ENCODE measurements at places on chromosomes 16 and 17.

DNA sequence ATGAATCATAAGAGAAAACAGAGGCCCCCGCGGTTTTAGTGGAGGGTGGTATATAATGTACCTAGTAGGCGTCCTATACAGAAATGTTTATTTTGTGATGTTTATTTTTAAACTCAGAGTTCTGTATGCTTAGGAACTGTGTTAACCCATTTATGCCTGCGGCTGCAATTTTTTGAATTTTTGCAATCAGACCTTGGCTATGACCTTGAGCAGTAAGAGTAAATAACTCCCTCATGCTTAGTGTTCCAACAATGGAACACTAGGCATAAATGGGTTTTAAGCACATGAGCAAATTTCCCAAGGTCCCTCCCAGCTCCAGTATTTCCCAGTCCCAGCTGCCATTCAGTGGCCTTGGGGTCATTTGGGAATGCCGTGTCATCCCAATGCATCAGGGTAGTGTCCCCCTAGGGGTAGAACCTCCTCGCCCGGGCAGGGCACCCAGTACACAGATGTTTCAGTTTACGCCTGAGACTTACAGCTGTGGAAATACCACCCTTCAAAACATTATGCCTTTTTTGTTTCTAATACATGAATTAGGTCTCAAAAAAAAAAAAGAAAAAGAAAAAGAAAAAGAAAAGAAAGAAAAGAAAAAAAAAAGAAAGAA lies 605.8 kb upstream of the CDH11 start:
- peaks cover 17% of the 10 kb centered on the region for H3K4me1 ChIP-seq
- H3K27me3 ChIP-seq: peaks cover 16% of the 10 kb centered on the region
- no peak overlapping the region for H3K4me3 ChIP-seq
- peak overlapping the region; percentile 59 for H3K27ac ChIP-seq

GRCh38 chr16:26665166-26665939 lies 401.4 kb upstream of the C16orf82 start:
- no peak for DNase-seq
- no peak overlapping the region for H3K27ac ChIP-seq
- H3K4me1 ChIP-seq: peaks cover 21% of the 10 kb centered on the region
- no peaks in the 10 kb centered on the region for H3K36me3 ChIP-seq

DNA sequence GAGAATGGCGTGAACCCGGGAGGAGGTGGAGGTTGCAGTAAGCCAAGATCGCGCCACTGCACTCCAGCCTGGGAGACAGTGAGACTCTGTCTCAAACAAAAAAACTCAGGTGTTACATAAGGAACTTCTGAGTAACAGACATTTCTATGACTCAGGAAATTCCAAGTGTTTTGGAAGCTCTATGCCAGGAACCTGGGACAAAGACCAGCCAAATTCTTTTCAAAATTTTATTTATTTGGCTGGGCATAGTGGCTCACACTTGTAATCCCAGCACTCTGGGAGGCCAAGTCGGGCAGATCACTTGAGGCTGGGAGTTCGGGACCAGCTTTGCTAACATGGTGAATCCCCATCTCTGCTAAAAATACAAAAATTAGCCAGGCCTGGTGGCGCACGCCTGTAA lies 5.2 kb upstream of the SH2B1 start:
- DNase-seq: no peak
- H3K27me3 ChIP-seq: no peaks in the 10 kb centered on the region
- H3K27ac ChIP-seq: no peak overlapping the region
- no peak overlapping the region for H3K4me3 ChIP-seq
- no peaks in the 10 kb centered on the region for H3K36me3 ChIP-seq

DNA sequence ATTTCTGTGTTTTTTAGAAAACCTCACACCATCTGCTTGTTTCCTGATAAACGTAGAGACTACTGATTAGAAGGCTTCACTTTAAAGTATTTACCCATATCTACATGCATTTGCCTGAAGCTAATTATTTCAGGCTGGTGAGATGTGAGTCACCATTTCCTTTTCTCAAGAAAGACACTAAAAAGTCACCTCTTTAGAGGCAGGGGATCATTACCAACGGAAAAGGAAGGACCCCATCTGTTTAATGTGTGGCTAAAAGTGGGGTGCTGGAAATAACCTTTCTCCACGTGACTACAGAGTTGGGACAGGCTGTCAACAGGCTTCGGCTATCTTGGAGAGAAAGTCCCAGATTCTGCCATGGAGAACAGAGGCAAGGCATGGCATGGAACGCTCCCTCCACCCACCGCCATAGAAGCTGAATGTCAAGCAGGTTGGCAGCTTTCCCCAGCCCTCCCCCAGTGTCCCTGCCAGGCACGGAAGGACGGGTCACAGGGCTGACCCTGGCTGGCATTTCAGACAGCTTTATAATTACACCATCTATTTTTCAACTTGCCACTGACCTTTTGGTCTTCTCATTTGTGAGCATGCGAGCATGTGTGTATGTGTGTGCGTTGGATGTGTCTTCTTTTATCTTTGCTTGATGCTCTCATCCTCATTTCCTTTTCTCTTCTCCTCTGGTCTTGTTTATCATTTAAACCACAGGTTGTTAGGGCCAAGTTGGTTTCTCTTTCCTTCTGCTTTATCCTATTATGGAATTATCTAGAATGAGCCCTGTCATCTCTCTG lies 157.0 kb downstream of the CPPED1 start:
- H3K27me3 ChIP-seq: peaks cover 12% of the 10 kb centered on the region
- DNase-seq: no peak
- H3K4me3 ChIP-seq: no peak overlapping the region
- no peaks in the 10 kb centered on the region for H3K4me1 ChIP-seq
- H3K36me3 ChIP-seq: no peaks in the 10 kb centered on the region

DNA sequence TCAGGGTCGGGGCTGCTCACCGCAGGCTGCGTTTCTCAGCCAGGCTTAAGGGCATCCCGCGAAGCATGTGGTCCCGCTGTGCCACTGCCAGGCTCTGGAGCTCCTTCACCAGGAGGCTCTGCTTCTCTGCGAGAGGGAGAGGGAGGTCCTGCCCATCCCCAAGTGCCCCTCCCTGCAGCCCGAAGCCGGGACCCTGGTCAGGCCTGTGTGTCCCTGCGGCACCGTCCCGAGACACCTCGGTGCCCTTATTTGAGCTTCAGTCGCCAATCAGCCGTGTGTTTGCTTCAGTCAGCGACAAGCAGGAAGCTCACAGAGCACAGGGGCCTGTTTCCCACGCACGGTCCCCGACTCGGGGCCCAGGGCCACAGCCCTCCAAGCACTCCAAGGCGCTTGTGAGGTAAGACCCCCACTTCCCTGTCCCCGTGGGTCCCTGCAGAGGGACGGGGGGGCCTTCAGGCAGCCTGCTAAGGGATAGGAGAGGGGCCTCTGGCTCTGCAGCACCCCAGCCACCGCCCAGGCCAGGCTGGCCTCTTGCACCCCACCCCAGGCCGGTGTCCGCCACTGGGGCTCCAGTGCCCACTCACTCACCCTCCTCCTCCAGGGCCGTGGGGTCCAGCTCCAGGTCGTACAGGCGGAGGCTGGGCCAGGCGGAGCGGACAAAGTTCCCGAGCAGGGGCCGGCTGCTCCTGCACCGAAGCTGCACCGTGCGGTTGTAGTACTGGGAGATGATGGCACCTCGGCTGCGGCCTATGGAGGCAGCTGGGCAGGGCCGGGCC lies 3.2 kb downstream of the TMC6 start:
- DNase-seq: no peak
- H3K27ac ChIP-seq: no peak overlapping the region
- peaks cover 7% of the 10 kb centered on the region for H3K36me3 ChIP-seq
- H3K4me1 ChIP-seq: peaks cover 9% of the 10 kb centered on the region
- H3K27me3 ChIP-seq: peaks cover 4% of the 10 kb centered on the region
- H3K4me3 ChIP-seq: no peak overlapping the region

GRCh38 chr17:69884846-69885245 lies 190.2 kb upstream of the KCNJ16 start:
- no peaks in the 10 kb centered on the region for H3K27me3 ChIP-seq
- no peaks in the 10 kb centered on the region for H3K4me1 ChIP-seq
- no peak for DNase-seq
- H3K27ac ChIP-seq: no peak overlapping the region
- H3K4me3 ChIP-seq: no peak overlapping the region
- H3K36me3 ChIP-seq: no peaks in the 10 kb centered on the region
